ENCODE measurements at places on chromosomes 6 and 20. TPM values are rescaled to one million over a fixed set of nuclear protein-coding genes. Genes with fewer than 3 reads are reported as not detected.
A peak's percentile ranks its signal among the peaks of the same experiment; 100 is the strongest.

The DST gene
- 5.4 TPM for total RNA-seq

The THBS2 gene
- total RNA-seq, result not detected

The RING1 gene
- 29.7 TPM for total RNA-seq

The CCR6 gene
- 20.0 TPM for total RNA-seq

The TENT5A gene
- total RNA-seq, result 2.0 TPM

The ZSCAN31 gene
- total RNA-seq, result 1.0 TPM

GRCh38 chr20:33704197-33704924 is 15.7 kb downstream of the PXMP4 start:
- H3K4me1 ChIP-seq, result peaks cover 5% of the 10 kb centered on the region
- no peak overlapping the region for H3K27ac ChIP-seq
- no peak overlapping the region for H3K4me3 ChIP-seq
- H3K36me3 ChIP-seq, result peaks cover 14% of the 10 kb centered on the region
- DNase-seq, result no peak
- no peaks in the 10 kb centered on the region for H3K27me3 ChIP-seq

DNA sequence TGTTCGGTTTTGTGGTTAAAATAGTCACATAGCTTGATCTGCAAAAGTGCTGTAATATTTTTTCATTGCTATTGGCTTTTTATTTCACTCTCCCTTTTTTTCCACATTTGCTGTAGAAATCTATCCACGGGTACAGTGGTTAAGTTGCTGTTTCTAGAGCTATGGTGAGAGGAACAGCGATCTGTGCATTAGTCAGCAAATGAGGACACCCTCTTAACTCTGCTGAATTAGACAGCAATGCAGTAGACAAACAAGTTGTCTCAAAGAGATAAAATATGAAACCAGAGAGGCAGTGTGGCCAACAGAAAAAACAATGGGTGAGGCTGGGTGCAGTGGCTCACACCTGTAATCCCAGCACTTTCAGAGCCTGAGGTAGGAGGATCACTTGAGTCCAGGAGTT is 17.6 kb upstream of the SYNJ2 start:
- H3K4me1 ChIP-seq, result peaks cover 30% of the 10 kb centered on the region
- H3K27ac ChIP-seq, result no peak overlapping the region
- H3K4me3 ChIP-seq, result peak overlapping the region; percentile 11
- H3K27me3 ChIP-seq, result peaks cover 3% of the 10 kb centered on the region
- peaks cover 20% of the 10 kb centered on the region for H3K36me3 ChIP-seq

GRCh38 chr20:6253396-6253795 is 130.6 kb upstream of the FERMT1 start:
- no peaks in the 10 kb centered on the region for H3K36me3 ChIP-seq
- H3K4me1 ChIP-seq, result no peaks in the 10 kb centered on the region
- no peak overlapping the region for H3K27ac ChIP-seq
- no peaks in the 10 kb centered on the region for H3K27me3 ChIP-seq

DNA sequence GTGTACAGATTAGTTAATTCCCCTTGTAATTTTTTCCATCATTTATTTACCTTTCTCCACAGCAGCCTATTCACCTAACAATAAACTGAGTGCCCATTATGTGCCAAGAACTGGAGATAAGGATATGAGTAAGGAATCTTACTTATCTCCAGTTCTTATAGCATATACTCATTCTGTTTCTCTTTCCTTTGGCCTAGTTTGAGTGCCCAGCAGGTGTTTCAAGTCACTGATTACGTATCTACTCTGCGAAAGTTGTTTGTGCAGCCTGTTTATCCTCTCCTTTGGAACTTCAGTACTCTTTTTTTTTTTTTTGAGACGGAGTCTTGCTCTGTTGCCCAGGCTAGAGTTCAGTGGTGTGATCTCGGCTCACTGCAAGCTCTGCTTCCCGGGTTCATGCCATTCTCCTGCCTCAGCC is 17.3 kb upstream of the POU5F1 start:
- no peaks in the 10 kb centered on the region for H3K36me3 ChIP-seq
- peaks cover 15% of the 10 kb centered on the region for H3K4me1 ChIP-seq
- H3K27me3 ChIP-seq, result no peaks in the 10 kb centered on the region
- no peak overlapping the region for H3K4me3 ChIP-seq

DNA sequence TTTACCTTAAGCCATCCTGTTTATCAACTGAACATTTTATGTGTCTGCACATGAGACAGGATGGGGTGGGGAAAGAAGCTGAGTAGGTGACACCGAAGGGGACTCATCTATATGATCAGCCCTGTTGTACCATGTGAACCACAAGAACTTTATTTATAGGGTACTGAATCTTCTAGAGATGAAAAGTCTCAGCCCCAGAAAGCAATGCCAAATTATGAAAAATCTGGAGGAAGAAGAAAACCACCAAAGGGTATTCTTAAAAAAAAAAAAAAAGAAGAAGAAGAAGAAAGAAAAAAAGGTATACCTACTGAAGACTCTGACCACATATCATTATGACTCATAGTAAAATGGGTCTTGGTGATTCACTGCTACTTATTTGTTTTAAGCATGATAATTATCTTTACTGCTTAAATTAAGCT is 39.8 kb upstream of the HBS1L start:
- peaks cover 4% of the 10 kb centered on the region for H3K36me3 ChIP-seq
- H3K27me3 ChIP-seq, result no peaks in the 10 kb centered on the region
- peak overlapping the region; percentile 92 for H3K27ac ChIP-seq
- peaks cover 47% of the 10 kb centered on the region for H3K4me1 ChIP-seq

DNA sequence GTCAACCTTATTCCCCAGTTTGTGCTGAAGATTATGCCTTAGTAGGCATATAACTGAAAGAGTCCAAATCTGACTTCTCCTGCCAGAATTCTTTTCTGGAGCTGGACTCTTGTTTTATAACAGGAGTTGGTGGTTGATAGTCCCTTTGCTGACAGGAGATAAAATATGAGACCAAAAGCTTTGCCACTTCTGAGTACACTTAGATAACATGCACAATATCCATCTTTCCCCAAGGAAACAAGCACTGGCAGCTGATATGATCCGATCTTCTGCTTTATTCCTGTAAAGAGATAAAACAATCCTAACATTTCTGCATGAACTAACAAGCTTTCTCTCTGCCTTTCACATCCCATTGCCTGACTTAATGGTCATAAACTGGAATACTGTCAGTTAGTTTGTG is 1265.4 kb upstream of the ADGRB3 start:
- H3K27ac ChIP-seq, result no peak overlapping the region
- no peak for DNase-seq
- H3K4me1 ChIP-seq, result no peaks in the 10 kb centered on the region
- H3K27me3 ChIP-seq, result no peaks in the 10 kb centered on the region
- no peak overlapping the region for H3K4me3 ChIP-seq

- H3K4me1 ChIP-seq, result no peaks in the 10 kb centered on the region
- no peak for DNase-seq
- no peak overlapping the region for H3K27ac ChIP-seq
- H3K4me3 ChIP-seq, result no peak overlapping the region
- no peaks in the 10 kb centered on the region for H3K36me3 ChIP-seq
Observed at GRCh38 chr6:124057461-124057860, 253.8 kb downstream of the NKAIN2 start.

DNA sequence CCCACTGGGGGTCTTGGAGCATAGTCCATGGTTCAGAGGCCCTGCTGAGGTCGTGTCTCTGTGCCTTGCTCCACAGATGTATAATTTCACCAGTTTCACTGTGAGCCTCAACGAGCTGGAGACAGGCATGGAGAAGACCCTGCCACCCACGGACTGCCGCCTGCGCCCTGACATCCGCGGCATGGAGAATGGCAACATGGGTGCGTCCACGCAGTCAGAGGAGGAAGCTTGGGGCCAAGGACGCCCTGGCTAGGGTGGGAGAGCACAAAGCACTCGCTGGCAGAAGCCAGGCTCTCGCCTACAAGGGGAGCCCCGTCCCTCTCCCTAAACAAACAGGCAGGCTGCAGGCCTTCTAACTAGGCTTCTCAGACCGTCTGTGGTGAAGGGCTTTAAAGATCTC is 13.7 kb upstream of the ADRM1 start:
- no peak for DNase-seq
- no peak overlapping the region for H3K4me3 ChIP-seq
- H3K36me3 ChIP-seq, result peaks cover 14% of the 10 kb centered on the region

DNA sequence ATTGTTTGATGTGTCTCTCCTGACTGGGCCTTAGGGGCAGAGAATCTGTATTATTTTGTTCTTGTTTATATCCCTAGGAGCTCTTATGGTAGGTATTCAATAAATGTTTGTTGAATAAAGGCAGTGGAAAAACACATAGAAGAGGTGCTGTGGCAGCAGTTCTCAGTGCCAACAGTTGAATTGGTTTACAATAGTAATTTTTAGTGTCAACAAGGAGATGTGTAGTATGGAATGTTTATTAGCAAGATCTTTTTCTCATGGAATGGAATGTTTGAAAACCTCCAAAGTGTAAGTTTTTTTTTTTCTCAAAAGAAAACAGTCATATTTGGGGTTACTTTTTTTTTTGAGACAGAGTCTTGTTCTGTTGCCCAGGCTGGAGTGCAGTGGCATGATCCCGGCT is 28.0 kb downstream of the ASXL1 start:
- H3K4me3 ChIP-seq, result no peak overlapping the region

DNA sequence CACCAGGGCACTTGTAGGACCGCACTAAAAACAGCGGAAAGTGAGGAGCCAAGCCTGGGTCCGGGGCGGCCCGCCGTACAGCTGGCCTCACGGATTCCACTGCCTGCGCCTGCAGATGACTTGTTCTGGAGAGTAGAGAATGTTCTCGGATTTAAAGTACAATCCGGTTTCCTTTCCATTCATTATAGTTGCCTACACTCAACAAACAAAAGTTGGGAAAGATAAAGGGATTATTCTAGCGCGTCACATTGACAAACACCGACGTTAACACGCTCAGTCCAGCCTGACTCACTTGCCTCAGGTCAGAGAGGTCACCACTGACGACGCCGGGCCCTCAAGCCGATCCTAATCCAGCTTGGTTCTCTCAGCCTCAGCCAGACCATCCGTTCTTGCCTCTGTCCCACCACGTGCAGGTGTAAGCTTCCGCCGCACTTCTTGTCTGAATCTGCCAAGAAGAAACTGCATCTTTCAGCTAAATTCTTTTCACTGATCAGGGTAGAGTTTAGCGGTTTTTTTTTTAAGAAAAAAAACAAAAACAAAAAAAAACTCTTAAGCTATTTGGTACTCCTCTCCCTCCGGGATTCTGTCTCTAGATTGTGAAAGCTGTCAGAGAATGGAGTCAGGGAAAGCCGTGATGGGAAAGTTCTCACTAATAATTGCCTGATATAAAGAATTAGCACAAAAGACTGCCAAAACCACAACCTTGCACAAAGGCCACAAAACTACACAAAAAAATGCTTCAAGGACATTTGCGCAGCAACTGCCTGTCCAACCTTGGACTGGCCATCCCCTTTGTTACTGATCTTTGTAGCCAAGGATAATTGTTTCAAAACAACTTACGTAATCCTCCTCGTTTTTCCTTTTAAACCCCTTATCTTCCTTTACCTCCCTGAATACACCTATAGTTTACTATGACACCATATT is 1.1 kb upstream of the PHF10 start:
- DNase-seq, result no peak
- H3K27ac ChIP-seq, result peak overlapping the region; percentile 78
- H3K4me1 ChIP-seq, result peaks cover 31% of the 10 kb centered on the region

GRCh38 chr6:11767458-11767857 is 11.1 kb downstream of the ADTRP start:
- peaks cover 5% of the 10 kb centered on the region for H3K4me1 ChIP-seq
- no peak overlapping the region for H3K4me3 ChIP-seq
- no peaks in the 10 kb centered on the region for H3K36me3 ChIP-seq
- no peak overlapping the region for H3K27ac ChIP-seq
- peaks cover 3% of the 10 kb centered on the region for H3K27me3 ChIP-seq
